ENCODE measurements at places on chromosomes 16 and 17. TPM values are rescaled to one million over a fixed set of nuclear protein-coding genes. Genes with fewer than 3 reads are reported as not detected.

The CDH5 gene
- 9.9 TPM for total RNA-seq

The GP1BA gene
- not detected for total RNA-seq

The KCNH4 gene
- 0.06 TPM for total RNA-seq

The KRT12 gene
- total RNA-seq: 1.2 TPM
